ENCODE measurements at places on chromosomes 2 and 18.

GRCh38 chr2:236219411-236219810, 44.8 kb downstream of the ASB18 start:
- no peak for DNase-seq

- no peak for DNase-seq
Measured at GRCh38 chr18:50231621-50232020, 34.7 kb downstream of the CFAP53 start.

DNA sequence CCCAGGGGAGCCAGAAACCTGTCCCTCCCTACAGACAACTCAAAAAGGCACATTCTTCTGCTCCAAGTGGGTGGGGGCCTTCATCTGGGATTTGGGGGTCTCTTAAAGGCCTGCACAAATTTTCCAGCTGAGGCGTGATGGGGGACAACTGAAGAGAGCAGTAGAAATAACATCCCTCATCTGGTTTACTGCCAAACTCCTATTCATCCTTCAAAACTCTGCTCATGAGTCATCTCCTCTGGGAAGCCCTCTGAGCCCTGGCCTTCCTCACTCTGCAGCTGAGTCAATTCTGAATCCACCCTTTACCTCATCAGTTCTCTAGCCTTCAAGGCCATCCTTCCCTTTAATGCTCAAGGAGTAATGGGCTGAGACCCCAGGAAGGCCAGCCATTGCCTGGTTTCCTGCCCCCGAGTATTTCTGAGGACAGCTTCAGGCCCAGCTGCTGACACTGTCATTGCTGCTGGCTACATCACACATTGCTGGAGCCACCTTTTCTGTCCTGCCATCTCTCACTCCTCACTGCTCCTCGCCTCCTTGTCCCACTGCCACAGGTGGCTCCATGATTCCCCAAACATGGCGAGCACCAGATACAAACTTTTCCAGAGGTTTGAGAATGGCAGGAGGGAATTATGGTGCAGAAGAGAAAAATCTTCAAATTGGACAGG, 32.2 kb upstream of the GLI2 start:
- DNase-seq = no peak

GRCh38 chr2:195769975-195770374, 112.9 kb downstream of the SLC39A10 start:
- no peak for DNase-seq

GRCh38 chr2:160555420-160556071, 61.9 kb upstream of the RBMS1 start:
- DNase-seq = no peak

GRCh38 chr2:62406573-62407043, 99.4 kb downstream of the TMEM17 start:
- DNase-seq = no peak

DNA sequence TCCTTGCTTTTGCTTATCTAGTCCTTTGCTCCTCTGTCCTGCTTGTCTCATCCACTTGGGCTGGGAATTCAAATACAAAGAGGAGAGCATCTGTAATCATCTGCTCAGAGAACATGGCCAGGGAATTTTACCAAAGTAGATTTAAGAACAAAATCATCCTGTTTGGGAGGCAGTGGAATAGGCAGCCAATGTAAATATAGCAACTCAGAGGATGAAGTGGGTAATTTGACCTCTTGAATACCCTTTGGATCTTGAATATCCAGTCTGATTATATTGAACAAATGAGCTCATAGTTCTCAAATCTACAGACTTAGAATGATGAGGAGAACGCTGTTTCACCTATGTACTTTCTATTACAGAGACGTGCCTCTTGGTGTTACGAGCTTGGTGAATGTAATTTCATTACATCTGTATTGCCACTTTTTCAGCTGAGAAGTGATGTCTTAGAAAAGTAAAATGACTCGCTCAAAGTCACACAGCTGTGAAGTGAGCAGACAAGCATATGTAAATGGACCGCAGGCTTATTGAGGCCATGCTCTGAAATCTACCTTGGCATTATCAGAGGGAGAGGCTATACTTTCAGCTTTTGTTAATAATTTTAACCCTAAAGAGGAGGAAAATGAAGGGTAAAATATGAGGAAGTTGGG, 266.3 kb downstream of the MTX2 start:
- no peak for DNase-seq

DNA sequence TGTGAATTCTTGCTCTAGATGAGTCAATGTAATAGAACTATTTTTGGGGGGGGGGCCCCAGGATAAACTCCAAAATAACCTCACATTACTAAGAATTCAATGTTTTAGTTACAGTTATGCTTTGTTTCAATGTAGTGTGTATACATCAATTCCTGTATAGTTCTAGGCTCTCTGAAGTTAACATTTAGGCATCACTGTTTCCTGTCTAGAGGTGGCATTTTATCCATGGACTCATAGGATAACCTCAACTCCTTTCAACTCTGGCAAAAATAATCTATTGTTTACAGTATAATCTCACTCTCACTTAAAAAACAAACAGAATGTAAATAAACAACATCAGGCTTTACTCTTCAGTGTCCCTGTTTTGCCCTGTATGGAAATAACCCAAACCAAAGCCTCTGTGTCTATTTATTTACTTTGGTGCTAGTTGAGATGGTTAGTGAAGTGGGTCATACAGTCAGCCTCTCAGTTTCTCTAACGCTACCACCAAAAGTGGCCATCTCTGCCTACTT, 79.3 kb upstream of the MMADHC start:
- DNase-seq = no peak

DNA sequence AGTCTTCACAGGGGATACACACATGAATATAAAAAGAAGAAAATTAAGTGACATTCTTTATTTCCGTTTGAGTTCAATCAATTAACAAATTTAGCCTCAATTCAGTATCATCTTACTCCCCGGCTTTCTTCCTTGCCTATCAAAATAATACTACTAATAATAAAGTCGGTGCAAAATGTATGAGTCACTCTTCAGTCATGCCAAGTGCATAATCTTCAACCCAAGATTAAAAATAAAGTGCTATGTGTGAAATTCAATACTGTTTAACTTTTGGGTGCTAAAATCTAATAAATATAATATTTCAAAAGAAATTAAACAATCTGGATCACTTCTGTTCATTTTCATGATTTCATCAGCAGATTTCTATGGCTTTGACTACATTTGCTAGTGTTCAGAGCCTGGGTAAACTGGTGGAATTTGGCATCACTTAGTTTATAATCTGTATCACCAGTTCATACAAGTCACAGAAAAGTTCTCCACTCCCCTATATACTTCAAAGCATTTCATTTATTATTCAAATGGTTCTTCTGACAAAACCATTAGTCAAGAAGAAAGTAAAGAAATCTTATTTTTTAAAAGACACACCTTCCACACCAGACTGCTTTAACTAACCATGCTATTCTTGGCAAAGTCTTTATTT, 183.6 kb downstream of the THADA start:
- DNase-seq = no peak

DNA sequence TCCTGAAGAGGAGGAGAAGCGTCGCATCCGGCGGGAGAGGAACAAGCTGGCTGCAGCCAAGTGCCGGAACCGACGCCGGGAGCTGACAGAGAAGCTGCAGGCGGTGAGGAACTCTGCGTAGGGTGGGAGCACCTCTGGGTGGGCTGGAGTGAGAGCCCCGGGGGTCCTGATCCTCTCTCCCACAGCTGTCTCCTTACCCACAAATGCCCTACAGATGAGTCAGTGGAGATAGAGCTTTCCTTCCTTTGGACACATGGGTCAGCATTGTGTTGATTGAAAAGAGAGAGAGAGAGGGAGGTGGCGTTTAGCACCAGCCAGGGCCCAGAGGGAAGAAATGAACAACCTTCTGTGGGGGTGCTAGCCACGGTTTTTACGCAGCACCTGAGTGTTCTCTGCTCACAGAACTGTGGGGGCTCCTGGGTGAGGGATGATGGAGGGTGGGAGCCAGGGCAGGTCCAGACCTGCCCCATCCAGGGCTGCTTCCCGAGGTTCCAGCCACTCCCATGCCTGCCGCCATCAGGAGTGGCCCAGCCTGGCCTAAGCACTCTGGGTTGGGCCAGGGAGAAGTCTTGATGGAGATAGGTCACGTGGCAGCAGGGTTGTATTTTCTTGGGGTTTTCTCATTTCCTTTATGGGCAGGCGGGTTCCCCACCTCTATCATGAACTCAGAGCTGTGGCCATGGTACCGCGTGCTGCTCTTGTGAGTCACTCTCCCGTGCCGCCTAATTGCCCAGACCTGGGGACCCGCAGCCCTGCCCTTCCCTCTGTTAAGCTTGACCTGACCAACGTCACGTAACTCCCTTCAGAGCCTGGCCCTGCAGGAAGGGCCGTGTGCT, 16.3 kb downstream of the FOSL2 start:
- DNase-seq = no peak

Data from NCI-H526 treated with DMSO at 0.1 percent for 48 hours (cell line).